ENCODE measurements at places on chromosomes 12 and 14.

DNA sequence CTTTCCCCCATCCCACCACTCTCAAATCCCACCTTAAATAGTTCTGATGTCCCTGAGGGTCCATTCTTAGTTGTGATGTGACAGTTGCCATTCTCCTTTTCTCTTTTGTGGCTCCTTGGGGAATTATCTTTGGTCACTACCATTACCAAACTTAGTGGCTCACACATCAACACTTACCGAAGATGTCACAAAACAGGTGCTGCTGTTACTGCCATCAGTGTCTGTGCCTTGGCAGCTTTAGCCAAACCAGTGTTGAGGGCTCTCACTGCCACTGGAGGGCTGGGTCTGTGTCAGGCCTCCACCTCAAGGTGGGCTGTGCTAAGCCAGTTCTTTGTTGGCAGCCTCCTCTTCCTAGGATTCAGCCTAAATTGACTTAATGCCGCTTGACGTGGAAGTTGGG is 144.0 kb downstream of the MYRFL start:
- H3K27me3 ChIP-seq, result no peaks in the 10 kb centered on the region

DNA sequence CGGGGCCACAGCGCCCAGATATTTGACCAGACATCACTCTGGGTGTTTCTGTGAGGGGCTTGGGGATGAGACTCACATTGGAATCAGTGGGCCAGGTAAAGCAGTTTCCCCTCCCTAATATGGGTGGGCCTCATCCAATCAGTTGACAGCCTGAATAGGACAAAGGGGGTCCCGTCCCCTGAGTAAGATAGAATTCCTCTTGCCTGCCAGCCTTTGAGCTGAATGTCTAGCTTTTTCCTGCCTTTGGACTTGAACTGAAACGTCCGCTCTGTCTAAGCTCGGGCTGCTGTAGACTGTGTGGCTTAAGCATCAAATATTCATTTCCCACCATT is 88.8 kb upstream of the DIO3 start:
- no peak overlapping the region for H3K27ac ChIP-seq
- no peak overlapping the region for H3K4me3 ChIP-seq
- no peaks in the 10 kb centered on the region for H3K4me1 ChIP-seq
- peak; percentile 7 for DNase-seq
- H3K27me3 ChIP-seq, result no peaks in the 10 kb centered on the region

GRCh38 chr12:68011882-68012207 is 22.6 kb downstream of the IFNG-AS1 start:
- H3K36me3 ChIP-seq, result peaks cover 4% of the 10 kb centered on the region
- no peak overlapping the region for H3K27ac ChIP-seq
- no peak overlapping the region for H3K4me3 ChIP-seq
- no peak for DNase-seq

GRCh38 chr12:10511756-10512355 is 6.2 kb downstream of the EIF2S3B start:
- DNase-seq, result no peak
- no peak overlapping the region for H3K4me3 ChIP-seq
- H3K27me3 ChIP-seq, result no peaks in the 10 kb centered on the region
- H3K36me3 ChIP-seq, result no peaks in the 10 kb centered on the region
- H3K4me1 ChIP-seq, result no peaks in the 10 kb centered on the region
- H3K27ac ChIP-seq, result no peak overlapping the region

DNA sequence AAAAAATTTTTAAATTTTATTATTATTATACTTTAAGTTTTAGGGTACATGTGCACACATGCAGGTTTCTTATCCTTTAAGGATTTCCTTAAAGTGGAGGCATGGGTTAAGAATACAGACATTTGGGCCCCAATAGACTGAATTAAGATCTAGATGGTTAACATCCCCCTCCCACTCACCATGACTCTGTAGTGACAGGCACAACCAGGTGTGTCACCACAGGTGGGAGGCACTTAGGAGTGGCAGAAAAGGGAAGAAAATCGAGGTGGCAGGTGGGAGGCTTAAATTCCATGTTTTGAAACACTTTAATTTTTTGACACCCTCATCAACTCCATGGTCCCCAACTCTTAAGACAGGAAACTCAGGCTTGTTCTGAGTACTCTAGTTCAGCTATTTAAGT is 37.6 kb upstream of the GRIP1 start:
- H3K36me3 ChIP-seq, result no peaks in the 10 kb centered on the region
- no peak overlapping the region for H3K4me3 ChIP-seq
- H3K4me1 ChIP-seq, result no peaks in the 10 kb centered on the region
- no peak for DNase-seq
- no peak overlapping the region for H3K27ac ChIP-seq
- H3K27me3 ChIP-seq, result no peaks in the 10 kb centered on the region

GRCh38 chr14:79161571-79161970 is 991.4 kb downstream of the NRXN3 start:
- H3K36me3 ChIP-seq, result no peaks in the 10 kb centered on the region
- H3K27ac ChIP-seq, result no peak overlapping the region
- H3K4me1 ChIP-seq, result no peaks in the 10 kb centered on the region

DNA sequence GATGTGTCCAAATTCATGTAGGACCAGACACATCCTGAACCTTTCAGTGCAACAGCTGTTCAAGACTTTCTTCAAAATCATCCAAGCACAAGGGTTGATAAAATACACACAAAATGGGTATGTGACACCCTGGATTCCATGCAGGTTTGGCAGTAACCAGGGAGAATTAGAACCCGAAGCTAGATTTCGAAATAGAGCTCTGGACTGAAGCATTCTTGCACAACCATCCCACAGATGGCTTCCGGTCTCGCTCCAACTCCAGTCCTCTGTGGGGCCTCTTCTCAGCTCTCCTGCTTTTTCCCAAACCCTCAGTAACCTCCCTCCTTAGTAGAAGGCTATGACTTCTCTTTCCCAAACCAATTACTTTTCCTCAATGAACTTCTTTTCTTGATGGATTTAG is 171.3 kb downstream of the TTC7B start:
- DNase-seq, result no peak
- no peak overlapping the region for H3K4me3 ChIP-seq
- H3K27me3 ChIP-seq, result no peaks in the 10 kb centered on the region

DNA sequence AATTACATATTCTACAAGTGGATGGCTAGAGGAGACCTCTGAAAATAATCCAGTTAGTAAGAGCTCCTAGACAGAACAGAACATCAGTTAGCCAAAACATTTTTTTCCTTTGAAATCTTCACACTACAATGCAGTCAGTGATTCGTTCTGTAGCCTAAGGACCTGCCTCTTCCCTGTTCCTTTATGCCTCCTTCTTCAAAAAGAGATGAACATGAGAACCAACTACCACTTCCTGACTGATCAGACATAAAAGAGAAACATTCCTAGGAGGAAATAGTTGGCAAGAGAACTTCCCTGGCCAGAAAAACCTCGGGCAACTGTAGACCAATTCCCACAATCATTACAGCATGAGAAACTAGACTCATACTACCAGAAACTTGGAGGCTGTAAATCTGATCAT is 29.4 kb downstream of the ITPR2 start:
- H3K27ac ChIP-seq, result no peak overlapping the region
- H3K27me3 ChIP-seq, result no peaks in the 10 kb centered on the region
- no peaks in the 10 kb centered on the region for H3K36me3 ChIP-seq
- H3K4me1 ChIP-seq, result peaks cover 43% of the 10 kb centered on the region
- DNase-seq, result no peak

DNA sequence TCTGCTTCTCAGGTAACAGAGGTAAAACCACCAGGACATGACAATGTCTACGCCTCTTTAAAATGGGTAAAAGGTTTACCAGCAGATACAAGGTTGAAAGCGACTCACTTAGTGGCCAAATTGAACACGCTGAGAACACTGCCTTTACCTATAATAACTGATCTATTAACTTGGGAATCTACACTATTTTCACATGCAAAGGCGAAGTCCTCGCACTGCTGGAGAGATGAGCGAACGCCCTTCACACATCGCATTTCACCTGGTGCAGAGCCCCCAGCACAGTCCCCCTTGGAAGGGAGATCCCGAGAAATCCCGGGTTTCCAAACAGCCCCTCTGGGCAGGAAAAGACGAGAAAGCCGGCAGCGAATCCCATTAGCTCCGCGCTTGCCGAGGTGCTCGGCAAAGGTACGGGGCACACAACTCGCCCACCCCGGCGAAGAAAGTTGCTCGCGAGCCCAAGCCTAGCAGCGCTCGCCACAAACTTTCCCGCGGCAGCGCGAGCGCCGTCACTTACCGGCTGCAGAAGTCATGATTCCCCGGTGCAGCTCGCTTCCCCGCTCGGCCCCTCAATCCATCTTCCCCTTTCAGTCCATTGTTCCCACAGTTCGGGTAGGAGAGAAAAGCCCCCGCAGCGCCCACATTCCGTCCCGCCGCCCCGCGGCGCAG is 423 bp downstream of the FGD6 start:
- H3K27me3 ChIP-seq, result no peaks in the 10 kb centered on the region
- H3K27ac ChIP-seq, result peak overlapping the region; percentile 95
- H3K36me3 ChIP-seq, result no peaks in the 10 kb centered on the region
- DNase-seq, result no peak
- peaks cover 30% of the 10 kb centered on the region for H3K4me1 ChIP-seq
- peak overlapping the region; percentile 90 for H3K4me3 ChIP-seq

DNA sequence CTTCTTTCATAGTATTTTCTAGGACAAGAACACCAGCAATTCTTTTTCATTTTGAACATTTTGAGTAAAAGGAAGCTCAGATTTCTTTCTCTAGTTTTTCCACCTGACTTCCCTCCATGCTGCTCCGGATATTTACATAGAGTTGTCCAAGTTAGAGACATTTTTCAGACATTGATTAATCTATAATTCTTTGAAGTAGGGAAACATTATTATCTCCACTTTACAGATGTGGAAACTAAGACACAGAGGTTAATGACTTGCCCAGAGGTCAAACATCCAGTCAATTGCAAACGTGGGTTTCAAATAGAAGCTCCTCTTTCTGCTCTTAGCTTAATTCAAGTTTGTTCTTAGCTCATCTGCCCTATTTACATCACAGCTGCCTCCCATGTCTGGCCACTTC is 138.3 kb downstream of the EGLN3 start:
- H3K27ac ChIP-seq, result no peak overlapping the region
- no peak for DNase-seq
- H3K27me3 ChIP-seq, result no peaks in the 10 kb centered on the region
- no peaks in the 10 kb centered on the region for H3K4me1 ChIP-seq
